ENCODE measurements at places on chromosomes 3 and 15. TPM values are rescaled to one million over a fixed set of nuclear protein-coding genes. Genes with fewer than 3 reads are reported as not detected.

Gene GNAT1
- not detected for total RNA-seq

Gene CAPN3
- total RNA-seq, result 16.1 TPM

Gene GBE1
- 30.8 TPM for total RNA-seq

Gene STAC
- total RNA-seq, result 3.3 TPM

Gene CMSS1
- total RNA-seq, result 29.1 TPM

Gene MESP2
- total RNA-seq, result not detected

Gene ZNF385D
- total RNA-seq, result 2.7 TPM

Gene HES1
- total RNA-seq, result 52.7 TPM

Gene SAMD7
- total RNA-seq, result not detected

DNA sequence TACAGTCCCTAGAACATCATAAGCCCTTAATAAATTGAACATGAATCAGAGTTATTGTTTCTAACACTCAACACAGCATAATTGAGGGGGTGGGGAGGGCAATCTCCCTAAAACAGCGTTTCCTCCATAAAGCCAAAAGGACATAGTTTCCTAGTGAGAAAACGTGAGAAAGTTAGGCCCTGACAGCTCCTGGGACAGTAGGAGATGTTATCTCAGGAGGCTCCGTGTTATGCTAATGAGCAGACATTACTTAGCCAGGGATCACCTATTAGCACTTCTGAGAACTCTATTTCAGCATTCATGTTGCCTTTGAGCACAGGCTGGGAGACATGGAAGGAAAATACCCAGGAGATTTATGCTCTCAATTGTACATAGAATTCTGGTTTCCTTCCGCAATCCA, 229.1 kb upstream of the ADAMTS9 start:
- DNase-seq, result no peak

DNA sequence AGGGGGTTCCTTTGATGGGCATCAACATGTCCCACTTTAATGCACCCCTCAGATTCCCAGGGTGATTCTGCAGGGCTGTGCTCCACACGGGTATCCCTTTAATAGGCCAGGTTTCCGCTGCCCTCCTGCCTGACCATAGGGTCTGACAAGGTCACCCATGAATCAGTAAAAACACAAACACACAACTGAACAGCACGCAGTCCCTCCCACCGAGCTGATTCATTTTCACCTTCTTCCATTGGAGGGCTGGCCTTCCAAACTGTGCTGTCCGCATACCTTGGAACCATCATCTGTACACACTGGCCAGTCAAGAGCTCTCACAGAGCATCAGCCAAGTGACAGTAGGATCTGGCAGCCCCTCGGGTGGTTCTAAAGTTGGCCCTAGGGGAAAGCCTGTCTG, 93.7 kb downstream of the FBLN2 start:
- no peak for DNase-seq

DNA sequence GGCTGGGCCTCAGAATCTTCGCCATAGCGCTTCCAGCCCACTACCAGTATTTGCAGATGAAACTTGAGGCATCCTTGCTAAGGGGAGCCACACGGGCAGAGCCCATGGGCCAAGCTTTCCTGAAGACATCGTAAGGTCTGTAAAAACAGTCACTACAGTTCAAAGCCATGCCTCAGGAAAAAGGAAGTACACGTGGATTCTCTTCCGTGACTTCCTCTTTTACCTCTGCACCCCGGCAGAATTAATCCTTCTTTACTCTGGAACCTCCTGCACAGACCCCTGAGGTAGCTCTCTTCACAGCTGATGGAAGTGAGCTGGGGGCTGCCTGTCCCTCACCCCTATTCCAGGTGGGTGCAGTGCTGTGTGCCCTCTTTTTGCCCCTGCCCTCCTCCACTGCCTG, 129.2 kb downstream of the CHDH start:
- no peak for DNase-seq

- no peak for DNase-seq
Observed at GRCh38 chr3:10396083-10396482, 75.2 kb upstream of the SEC13 start.

DNA sequence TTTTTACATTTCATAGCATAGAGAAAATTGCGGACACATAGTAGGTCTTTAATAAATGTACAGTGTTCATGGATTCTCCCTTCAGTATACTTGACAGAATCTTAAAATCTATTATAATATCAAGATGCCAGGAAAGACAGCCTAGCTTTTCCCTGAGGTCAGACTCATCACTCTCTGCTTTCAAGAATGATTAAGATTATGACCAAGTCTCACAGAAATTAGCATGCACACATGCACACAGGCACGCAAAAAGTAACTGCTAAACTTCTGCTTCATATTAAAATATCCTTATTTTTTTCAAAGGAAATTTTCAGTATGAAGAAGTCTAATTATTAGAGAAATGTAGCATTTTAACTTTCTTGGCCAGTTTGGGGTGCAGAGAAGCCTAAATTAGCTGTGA, 493.8 kb upstream of the NECTIN3 start:
- DNase-seq, result no peak

- peak; percentile 56 for DNase-seq
Observed at GRCh38 chr3:64684715-64685261, 3.0 kb downstream of the ADAMTS9 start.

DNA sequence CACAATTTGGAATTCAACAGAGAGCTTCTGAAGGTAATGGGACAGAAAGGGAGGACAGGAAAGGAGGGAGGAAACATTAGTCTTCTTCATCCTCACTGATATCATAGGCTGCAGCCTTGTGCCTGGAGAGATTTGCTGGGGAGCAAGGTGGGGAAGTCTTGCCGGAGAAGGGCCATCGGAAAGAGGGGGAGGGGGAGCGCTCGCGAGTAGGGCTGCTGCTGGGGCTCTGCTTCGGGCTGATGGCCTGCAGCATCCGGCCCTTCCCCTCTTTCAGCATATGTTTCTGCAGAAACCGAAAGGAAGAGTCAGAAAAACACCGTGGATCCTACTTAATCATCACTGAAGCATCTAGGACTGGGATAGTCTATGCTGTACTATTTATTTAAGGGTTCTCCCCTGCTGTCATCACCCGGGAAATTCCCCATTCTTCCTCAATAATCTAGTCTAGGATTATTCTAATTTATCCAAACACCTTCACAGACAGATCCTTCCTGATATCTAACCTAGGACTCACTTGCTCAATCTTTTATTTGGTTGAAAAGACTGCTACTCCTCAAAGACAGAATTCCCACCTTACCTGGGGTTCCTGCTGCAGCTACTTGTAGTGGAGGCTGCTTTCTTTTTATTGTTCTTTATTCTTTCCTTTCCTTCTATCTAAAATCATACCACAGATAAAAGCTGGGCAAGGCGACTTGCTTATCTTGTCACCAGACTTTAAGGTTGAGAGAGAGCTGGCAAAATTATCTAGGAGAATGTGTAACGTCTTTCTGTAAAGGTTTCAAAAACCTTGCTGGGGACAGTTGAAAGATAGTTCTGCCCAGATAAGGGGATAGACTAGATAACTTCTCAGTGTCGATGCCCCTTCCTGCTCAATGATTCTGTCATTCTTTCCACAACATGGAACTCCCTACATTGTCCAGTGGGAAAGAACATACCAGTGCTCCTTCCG, 22.6 kb downstream of the SLC51A start:
- no peak for DNase-seq

DNA sequence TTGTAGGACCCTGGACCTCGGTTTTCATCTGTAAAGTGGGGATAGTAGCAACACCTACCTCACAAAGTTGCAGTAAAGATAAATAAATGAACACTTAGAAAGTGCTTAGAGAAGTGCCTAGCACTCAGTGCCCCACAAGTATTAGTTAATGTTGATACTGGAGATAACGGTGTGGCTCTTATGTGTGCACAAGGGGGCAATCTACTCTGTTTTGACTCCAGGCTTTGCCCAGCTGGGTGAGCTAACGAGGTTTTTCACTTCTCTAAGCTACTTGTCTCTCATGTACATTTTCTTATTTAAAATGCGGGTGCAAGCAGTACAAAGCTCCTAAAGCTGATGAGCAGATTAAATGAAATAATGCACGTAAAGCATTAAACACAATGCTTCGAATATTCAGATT, 193.5 kb upstream of the ICE2 start:
- no peak for DNase-seq

- DNase-seq, result no peak
Observed at GRCh38 chr15:28942046-28942445, 56.3 kb downstream of the APBA2 start.

DNA sequence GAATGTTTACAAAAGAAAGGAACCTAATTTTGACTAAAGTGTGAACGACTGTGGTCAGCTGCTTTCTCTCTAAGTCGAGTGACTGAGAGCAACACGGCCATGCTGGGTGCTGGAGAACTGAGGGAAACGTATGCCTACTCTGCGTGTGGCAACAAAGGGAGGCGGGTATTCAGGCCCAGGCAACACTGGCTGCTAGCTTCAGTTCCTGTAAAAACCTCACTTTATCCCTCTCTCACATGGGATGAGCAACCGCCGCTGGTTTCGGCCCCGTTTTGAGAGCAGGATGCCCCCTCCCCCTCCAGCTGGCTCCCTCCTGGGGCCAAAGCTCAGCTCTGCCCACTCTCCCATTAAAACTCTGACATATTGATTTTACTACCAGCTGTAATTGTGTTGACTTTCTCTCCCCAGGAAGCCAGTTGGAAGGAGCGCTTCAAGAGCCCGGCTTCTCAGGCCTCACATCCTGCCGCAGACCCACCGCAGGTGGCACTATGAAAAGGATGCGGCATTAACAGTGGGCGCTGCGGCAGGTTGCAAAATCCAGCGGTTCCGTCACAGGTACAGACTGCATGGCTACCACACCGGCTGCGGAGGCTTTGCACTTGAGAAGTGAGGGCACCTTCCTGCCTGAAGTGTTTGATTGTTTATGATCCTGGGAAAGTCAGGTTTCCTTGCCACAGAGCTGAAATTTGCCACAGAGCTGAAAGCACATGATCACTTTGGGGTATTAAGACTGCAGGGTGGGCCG, 12.7 kb downstream of the PLXND1 start:
- no peak for DNase-seq

DNA sequence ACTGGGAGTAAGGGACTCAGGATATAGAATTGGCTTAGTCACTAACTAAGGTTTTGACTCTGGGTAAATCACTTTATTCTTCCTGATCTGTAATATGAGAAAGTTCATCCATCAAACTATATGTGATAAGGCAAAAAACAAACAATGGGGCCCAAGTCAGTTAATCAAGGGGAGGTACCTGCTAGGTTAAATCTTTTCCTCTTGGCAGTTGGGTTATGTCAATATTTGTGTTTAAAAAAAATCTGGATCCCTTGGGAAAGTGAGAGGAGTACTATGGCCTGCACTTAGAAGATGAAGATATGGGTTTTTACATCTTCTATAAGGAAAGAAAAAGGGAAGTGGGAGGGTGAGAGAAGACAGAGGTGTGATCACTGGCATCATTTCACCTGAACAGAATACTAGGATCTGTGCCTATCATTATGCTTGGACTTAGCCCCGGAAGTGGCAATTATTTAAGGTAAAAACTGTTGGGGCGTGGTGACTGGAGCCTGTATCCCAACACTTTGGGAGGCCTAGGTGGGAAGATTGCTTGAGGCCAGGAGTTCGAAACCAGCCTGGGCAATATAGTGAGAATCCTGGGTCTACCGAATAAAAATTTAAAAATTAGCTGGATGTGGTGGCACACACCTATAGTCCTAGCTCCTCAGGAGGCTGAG, 2.8 kb upstream of the SLC28A2 start:
- no peak for DNase-seq

- DNase-seq, result no peak
Observed at GRCh38 chr3:132703733-132704132, 18.5 kb downstream of the NPHP3 start.

GRCh38 chr3:3705090-3705775, 94.0 kb upstream of the LRRN1 start:
- no peak for DNase-seq

GRCh38 chr3:165403666-165404065, 207.5 kb upstream of the SLITRK3 start:
- DNase-seq, result no peak

DNA sequence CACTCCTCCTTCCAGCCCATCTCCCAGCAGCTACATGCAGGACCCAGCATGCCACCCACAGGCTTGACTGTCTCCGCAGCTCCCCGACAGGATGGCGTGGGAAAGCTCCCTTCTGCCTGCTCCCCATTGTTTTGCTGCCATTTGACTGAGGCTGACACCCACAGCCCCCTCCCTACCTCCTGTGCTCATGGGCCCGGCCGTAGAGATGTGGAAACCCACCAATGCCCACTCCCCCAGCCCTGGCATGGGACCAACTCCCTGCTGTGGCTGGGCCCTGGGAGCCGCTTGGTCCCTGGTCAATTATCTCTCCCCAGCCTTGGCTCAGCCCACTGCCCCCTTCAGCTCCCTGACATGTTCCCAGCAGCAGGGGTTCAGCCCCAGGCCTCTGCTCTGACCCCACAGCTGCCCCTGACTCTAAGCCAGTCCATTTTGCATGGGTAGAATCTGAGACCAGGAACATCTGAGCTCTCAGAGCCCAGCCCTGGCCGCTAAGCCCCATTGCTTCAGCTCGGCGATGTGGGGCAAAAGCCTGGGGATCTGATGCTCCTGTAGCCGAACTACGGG, 8.2 kb downstream of the C3orf22 start:
- DNase-seq, result no peak

DNA sequence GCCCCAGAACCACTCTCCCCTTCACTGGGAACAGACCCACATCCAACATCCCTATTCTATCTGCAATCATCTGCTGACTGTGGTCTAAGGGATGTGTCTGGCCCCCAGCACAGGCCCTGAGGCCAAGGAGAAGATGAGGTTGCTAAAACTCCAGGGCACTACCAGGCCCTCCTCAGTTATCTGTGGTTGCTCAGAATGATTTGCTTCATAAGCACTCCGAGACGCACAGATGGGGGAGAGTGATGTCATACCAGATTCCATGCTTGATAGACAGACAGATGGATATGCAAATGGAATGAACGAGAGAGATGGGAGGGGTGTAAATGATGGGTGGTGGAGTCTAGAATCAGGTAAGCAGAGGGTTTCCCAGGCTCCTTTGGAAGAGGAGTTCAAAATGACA, 57.8 kb downstream of the CEMIP start:
- DNase-seq, result no peak

DNA sequence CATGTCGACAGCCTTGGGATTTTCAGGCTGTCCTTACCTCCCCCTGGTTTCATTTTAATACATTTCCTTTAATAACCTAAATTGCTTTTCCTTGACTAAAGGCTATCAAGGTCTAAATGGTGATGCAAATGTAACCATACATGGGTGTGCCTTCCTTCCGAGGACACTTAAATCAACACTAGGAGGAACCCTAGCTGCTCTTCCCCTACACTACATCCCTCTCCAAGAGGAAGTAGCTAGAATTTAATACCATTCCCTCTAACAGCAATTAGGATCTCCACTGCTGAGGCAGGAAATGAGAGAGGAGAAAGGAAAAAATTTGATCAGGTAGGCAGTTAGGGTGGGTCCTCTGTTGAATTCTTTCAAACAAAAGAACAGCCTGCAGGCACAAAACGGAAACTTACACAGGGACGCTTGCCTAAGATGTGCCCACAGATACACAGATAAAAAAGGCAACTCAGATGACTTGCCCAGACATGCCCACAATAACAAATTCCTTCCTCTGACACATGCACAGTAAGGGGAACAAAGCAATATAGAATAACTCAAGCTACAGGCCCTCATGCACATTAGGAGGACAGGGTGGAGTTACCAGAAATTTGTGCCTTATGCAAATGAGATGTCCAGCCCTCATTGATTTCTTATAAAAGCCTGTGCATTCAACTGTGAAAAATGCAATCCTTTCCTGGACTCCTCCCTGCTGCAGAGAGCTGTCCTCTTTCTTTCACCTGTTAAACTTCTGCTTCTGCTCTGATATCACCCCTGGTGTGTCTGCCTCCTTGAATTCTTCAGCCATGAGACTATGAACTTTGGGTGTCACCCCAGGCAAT, 1024.4 kb upstream of the CADM2 start:
- no peak for DNase-seq

GRCh38 chr15:92018535-92019239, 165.2 kb downstream of the SLCO3A1 start:
- DNase-seq, result no peak

- no peak for DNase-seq
Observed at GRCh38 chr3:122255757-122256439, 69.2 kb upstream of the CSTA start.

Data from tibial nerve (tissue), 4 donors.